ENCODE measurements at places on chromosomes 3 and 15.

- DNase-seq: no peak
Measured at GRCh38 chr3:29178809-29179793, 101.8 kb upstream of the RBMS3 start.

DNA sequence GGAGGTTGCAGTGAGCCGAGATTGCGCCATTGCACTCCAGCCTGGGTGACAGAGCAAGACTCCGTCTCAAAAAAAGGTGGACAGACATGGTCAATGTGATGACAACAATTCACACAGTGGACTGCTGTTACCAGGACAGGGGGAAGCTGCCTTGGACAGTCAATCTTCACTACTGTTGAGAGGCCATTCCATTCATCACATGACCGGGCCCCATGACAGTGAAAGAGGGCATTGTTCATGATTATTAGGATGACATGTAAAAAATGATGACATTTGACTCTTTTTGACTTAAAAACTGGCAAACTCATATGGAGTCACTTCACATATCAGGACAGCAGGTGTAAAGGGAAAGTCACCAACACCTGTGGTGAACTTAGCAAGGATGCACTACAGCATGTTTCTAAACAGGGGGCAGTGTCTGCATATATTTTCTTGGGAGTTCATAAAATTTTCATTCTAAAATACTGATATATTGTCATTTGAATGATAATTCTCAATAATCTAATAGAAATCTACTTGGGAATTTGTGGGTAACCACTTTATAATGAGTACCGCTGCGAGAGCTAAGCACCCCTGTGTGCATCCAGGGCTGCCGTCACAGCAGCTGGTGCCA is 34.2 kb upstream of the LDHAL6B start:
- no peak for DNase-seq

GRCh38 chr3:15327941-15328340 is 4.4 kb downstream of the SH3BP5 start:
- no peak for DNase-seq

DNA sequence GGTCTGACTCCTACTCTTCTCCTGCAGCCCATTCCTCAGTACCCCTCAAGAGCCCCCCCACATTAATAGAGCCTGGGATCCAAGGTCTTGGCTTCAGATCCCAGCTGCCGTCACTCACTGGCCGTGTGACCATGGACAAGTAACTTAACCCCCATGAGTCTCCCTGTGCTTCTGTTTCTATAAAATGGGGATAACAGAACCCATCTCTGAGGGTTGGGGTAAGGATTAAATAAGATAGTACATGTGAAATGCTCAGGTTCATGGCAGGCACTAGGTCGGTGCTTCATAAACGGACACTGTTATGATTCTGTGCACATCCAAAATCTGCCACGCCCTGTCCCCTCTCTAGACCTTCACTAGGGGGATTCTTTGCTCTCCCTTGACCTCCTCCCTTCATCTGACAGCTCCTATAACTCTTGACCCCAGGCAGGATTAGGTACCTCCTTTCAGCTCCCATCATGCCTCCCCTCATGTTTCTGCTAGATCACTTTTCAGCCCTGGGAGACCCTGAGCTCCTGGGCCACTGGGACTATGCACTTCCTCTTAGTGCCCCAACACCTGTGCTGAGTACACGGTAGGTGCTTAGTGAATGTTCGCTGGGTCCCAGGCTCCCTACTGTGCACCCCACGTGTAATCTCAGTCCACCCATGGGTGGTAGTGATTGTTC is 1.5 kb downstream of the CAND2 start:
- no peak for DNase-seq

DNA sequence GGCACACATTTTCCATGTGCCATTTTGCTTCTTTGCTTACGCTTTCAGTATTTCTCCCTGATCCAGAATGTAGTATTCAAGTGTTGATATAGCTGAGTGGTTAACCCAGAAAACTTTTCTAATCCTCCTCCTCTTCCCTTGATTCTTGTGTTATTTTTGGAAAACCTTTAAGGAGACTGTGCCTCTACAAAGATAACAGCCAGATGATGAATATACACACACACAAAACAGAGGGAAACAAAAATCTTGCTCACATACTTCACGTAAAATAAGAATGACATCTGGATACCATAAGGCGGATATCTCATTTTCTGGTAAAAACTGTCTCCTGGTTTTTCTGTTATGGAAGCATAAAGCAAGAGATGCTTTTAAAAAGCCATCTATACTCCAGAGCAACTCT is 295.8 kb upstream of the THBS1 start:
- no peak for DNase-seq

- no peak for DNase-seq
Measured at GRCh38 chr15:82103468-82103867, 57.6 kb upstream of the MEX3B start.

- DNase-seq: no peak
Measured at GRCh38 chr3:72157748-72158638, 373.0 kb upstream of the PROK2 start.

DNA sequence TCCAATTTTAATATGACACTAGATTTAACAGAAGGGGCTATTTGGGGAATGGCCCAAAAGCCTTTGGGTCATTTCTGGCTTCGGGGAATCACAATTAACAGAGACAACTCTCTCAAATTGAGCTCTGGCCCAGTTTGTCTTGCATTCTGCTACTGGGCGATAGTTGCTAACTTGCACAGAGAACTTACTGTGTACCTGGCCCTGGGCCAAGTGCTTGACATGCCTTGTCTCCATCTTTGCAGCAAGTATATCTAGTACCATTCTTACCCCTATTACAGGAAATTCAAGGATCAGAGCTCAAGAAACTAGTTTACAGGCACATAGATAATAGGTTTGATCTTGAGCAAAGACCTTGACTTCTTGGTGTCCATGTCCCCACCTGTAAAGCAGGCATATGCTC is 175.7 kb downstream of the TMEM108 start:
- DNase-seq: no peak

- no peak for DNase-seq
Measured at GRCh38 chr15:95269242-95270183, 1038.2 kb downstream of the MCTP2 start.

DNA sequence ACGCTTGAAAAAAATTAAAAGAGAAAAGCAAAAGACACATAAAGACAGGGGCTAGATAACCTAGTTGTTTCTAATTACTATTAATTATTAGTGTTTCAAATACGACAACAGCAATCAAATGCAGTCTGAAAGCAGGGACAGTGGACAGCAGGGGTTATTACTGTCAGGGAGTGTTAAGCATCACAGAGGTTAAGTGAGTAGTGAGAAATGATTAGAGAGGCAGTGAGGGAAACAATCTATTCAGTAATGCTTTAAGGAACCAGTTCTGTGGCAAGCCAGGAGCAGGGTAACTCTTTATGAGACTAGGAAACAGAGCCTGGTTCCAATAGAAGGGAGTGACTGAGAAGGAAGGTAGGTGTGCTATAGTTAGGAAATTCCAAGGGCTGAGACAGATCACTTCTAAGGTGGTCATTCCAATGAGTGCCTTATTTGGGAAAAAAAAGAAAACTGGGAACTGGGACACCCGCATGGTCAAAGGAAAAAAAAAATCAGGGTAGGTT is 15.0 kb downstream of the RYK start:
- no peak for DNase-seq

DNA sequence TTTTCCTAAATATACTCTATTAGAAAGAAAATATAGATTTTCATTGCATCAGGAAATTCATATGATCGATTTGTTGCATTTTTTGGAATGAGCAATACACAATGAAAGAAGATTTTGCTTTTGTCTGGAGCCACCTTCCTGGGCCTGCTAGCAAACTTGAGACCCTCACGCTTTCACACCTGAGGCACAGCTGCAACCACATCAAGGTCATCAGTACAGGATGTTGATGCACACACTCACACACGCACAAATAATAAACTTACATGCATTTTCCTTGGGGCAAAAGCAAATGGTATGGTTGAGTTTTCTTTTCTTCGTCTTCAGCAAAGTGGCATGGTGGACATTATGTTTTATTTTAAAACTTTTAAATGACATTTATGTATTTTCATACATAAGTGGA is 64.8 kb upstream of the SATB1 start:
- no peak for DNase-seq

- no peak for DNase-seq
Measured at GRCh38 chr3:43077261-43077660, 28.6 kb downstream of the POMGNT2 start.

- DNase-seq: no peak
Measured at GRCh38 chr15:48411971-48412591, 80.9 kb downstream of the DUT start.

DNA sequence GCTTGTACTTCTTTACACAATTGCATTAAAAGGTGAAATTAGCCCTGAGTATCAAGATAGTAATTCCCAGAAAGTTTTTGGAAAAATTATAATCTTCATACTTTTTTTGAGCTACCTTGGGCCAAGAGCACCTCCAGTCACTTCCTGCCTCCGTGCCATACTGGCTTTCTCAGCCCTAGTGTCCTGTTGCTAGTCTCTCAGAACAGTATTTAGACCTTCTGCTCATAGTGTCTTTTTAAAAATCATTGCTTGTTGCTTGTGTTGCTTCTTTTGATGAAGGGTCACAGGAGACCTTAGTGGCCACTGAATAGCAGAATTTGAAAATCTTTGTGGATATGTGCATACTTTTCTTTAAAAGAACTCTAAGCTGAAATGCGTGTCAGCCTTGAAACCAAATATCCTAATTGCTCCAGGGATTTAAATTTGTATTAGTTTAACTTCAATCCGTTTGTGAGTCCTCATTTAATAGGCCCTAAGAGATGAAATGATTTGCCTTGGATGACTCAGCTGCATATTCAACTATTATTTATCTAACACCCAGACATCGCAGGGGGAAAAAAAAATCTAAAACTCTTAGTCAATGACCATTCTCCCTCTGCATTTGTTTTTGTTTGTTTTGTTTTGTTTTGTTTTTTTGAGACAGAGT is 29.1 kb upstream of the LXN start:
- DNase-seq: no peak

DNA sequence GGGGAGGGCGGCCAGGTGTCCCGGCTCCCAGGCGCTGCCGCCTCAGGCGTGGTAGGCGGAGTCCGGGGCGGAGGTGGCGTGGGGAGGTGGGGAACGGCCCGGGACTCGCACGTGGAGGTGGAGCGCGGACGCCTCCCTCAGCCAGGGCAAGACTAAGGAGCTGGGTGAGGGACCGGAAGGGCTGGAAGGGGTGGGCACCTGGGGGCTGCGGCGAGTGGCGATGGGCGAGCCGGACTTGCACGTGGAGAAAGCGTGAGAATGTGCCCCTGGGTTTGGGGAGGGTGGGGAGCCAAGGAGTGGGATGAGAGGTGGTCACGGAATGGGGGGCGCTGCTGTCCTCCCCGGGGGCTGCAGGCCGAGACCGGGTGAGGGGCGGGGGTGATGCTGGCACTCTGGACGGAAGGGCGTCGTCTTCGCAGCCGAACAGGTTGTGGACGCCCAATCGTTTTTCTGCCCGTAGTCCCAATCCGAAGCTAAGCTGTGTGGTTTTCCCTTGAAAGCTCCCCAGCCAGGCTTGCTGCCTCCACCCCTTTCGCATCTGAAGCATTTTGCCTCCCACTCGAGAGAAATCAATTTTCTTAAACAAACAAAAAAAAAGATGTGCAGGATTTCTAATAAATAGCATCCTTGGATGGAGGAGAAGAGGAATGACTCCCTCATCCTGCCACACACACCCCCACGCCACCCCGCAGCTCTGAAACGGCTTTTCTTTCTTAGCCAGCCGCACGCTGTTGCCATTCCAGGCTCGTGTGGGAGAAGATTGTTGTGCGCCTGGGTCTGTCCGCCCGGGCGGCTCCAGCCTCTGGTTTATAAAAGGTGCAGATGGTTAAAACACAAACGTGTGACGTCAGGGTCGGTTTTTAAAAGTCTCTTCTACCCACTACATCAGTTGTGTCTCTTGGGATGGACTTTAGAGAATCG is 62.5 kb upstream of the ANKRD28 start:
- DNase-seq: no peak

- no peak for DNase-seq
Measured at GRCh38 chr15:86432861-86433260, 353.2 kb downstream of the AGBL1 start.

DNA sequence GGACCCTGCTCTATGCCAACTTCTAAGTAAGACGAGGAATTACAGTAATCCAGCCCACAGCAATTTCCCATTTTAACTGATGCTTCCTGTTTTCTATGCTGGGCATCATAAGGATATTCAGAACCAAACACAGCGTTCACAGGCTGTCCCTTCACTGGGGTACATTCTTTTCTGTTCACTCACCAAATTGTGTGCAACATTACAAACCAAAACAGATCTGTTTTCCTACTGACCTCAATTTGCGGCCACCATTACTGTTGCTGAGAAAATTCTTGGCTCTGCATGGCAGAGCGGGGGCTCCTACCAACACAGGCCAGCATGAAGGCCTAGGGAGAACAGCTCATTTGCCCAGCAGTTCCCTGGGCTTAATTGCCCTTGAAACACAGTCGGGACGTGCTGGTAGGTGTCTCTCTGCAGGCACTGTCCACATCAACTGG is 76.5 kb downstream of the MYO1E start:
- no peak for DNase-seq

DNA sequence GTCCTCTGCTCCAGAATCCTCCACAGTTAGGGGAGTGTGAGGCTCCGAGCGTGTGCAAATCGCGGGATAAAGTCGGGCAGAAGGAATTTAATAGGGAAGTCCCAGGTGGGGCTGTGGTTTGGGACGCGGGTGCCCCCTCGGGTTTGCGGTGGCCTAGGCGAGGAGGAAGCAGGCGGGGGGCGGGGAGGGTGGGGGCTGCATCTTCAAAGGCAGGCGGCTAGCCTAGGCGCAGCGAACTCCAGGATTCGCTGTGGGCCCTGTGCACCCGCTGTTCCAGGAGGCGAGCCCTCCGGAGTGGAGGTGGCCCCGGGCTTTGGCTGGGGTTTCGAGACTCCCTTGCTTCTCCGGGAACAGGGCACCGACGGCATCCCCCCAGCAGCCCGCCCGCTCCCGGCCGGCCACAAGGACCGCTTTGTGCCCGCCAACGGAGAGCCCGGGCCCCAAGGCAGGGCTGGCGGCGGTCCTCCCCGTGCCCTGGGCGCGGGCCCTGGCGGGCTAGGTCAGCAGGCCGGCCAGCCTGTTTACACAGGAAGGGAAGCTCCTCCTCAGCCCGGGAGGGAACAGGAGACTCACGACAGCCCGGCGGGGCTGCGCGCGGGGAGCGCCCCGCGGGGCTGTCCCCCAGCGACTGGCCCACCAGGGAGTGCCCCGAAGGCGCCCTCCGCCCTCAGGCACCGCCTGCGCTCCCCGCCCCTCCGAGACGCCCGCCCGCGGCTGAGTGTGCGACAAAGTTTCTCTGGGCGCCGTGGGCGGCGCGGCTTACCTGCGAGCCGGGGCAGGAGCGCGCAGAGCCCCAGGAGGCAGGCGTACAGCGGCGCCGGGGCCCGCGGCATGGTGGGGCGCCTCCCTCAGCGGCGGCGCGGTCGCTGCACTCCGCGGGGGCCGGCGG is 753 bp downstream of the ITGB5 start:
- no peak for DNase-seq

- no peak for DNase-seq
Measured at GRCh38 chr3:125141596-125142419, 70.7 kb downstream of the SLC12A8 start.

GRCh38 chr15:24772686-24773373 is 97.3 kb downstream of the NPAP1 start:
- no peak for DNase-seq

GRCh38 chr3:23481616-23482278 is 278.6 kb downstream of the UBE2E2 start:
- no peak for DNase-seq
